Activated naive CD8-positive, alpha-beta T cell treated with anti-CD3 and anti-CD28 coated beads, Interleukin-2, amount 10 ng/mL, durations not matched to agents 7 days and 5 days (primary cell): ENCODE measurements at places on chromosomes 11 and 22. TPM values are rescaled to one million over a fixed set of nuclear protein-coding genes. Genes with fewer than 3 reads are reported as not detected.

Gene SEC14L6
- not detected for total RNA-seq

Gene CNTN5
- not detected for total RNA-seq

Gene LMNTD2
- 2.7 TPM for total RNA-seq

Gene VPREB1
- total RNA-seq = not detected

Gene PKNOX2
- total RNA-seq = not detected

Gene SCUBE2
- total RNA-seq = not detected

Gene TREH
- total RNA-seq = not detected

Gene GNAZ
- 0.20 TPM for total RNA-seq

Gene HEPHL1
- total RNA-seq = not detected

Gene PRSS23
- 0.17 TPM for total RNA-seq

Gene C22orf42
- total RNA-seq = not detected

Gene ART1
- not detected for total RNA-seq

Gene GLB1L3
- 6.1 TPM for total RNA-seq

Gene OR51B2
- not detected for total RNA-seq
